ENCODE measurements at places on chromosomes 11 and 22. TPM values are rescaled to one million over a fixed set of nuclear protein-coding genes. Genes with fewer than 3 reads are reported as not detected.

The RIMBP3B gene
- 0.36 TPM for total RNA-seq

The MMP8 gene
- 0.15 TPM for total RNA-seq

The FAM181B gene
- 17.3 TPM for total RNA-seq

The SCUBE2 gene
- total RNA-seq: 2.2 TPM

The GSTT2B gene
- total RNA-seq: 19.5 TPM

The OR5T1 gene
- not detected for total RNA-seq

The EWSR1 gene
- total RNA-seq: 160 TPM

The THRSP gene
- total RNA-seq: not detected

The MCHR1 gene
- total RNA-seq: 3.0 TPM

The TRIM29 gene
- 0.16 TPM for total RNA-seq

The PRAME gene
- 0.19 TPM for total RNA-seq

The TSPAN18 gene
- total RNA-seq: 111 TPM

The NPTXR gene
- total RNA-seq: 8.0 TPM

The SOX6 gene
- 1.2 TPM for total RNA-seq

The SLC6A5 gene
- 1.3 TPM for total RNA-seq

The DEFB131B gene
- not detected for total RNA-seq

The LMO2 gene
- total RNA-seq: 100 TPM

The OR4D5 gene
- total RNA-seq: not detected

The TPBGL gene
- total RNA-seq: 0.66 TPM

The HBB gene
- total RNA-seq: not detected

The TRMT112 gene
- 227 TPM for total RNA-seq

The OR51B2 gene
- total RNA-seq: not detected

The IRAG1 gene
- total RNA-seq: 1.3 TPM

The SYT12 gene
- 0.40 TPM for total RNA-seq

The FAM180B gene
- total RNA-seq: 0.27 TPM

The DRD4 gene
- not detected for total RNA-seq

The MS4A12 gene
- not detected for total RNA-seq

The CCDC117 gene
- 21.9 TPM for total RNA-seq

The INS gene
- total RNA-seq: not detected

The HBG2 gene
- not detected for total RNA-seq

The ZNF215 gene
- 3.4 TPM for total RNA-seq

The MMP12 gene
- not detected for total RNA-seq

The TUBA8 gene
- total RNA-seq: 0.78 TPM

The DDTL gene
- 4.7 TPM for total RNA-seq

The TRIM51 gene
- total RNA-seq: not detected

The RAG1 gene
- total RNA-seq: 0.17 TPM

The C22orf15 gene
- 0.70 TPM for total RNA-seq

The ANKK1 gene
- 0.67 TPM for total RNA-seq

The CCDC188 gene
- total RNA-seq: 3.5 TPM

The SYCE3 gene
- not detected for total RNA-seq

The ELF5 gene
- total RNA-seq: not detected

The APOBEC3H gene
- 1.5 TPM for total RNA-seq

The KREMEN1 gene
- 13.6 TPM for total RNA-seq

The TMEM151A gene
- total RNA-seq: 1.6 TPM

The MCM5 gene
- total RNA-seq: 74.3 TPM

The CDC45 gene
- total RNA-seq: 28.3 TPM

The KCNK4 gene
- total RNA-seq: 0.63 TPM

The ASCL2 gene
- 0.27 TPM for total RNA-seq

The MIAT gene
- total RNA-seq: 101 TPM

The MMP1 gene
- total RNA-seq: not detected

Measured in motor neuron (in vitro differentiated cells).